ENCODE measurements at places on chromosomes 7 and 10.

DNA sequence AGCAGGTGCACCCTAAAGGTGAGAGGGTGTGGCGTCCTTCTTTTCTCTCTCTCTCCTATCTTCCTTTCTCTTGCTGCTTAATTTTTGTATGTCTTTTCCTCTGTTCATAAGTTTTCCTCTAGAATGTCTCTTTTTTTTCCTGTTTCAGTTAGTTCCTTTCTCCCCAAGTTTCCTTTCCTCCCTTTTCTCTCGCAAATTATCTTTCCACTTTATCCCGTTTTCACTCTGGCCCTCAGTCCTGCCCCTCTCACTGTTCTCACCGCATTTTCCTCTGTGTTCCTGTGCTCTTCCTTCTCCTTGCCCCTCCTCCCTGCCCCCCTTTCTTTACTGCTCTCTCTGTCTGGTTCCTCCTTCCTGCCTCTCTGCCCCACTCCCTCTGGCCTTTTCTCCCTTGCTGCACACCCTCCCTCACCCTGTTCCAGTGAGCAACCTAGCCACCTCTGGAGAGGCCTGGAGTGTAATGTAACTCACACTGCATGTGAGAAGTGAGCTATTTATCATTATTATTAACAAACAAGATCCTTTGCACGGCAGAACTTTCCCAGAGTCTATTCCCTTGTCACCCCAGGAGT, 158.5 kb downstream of the C10orf105 start:
- no peak for DNase-seq

GRCh38 chr7:137850972-137851945, 4.5 kb upstream of the DGKI start:
- no peak for DNase-seq

GRCh38 chr7:104267701-104268368, 60.0 kb upstream of the ORC5 start:
- no peak for DNase-seq

DNA sequence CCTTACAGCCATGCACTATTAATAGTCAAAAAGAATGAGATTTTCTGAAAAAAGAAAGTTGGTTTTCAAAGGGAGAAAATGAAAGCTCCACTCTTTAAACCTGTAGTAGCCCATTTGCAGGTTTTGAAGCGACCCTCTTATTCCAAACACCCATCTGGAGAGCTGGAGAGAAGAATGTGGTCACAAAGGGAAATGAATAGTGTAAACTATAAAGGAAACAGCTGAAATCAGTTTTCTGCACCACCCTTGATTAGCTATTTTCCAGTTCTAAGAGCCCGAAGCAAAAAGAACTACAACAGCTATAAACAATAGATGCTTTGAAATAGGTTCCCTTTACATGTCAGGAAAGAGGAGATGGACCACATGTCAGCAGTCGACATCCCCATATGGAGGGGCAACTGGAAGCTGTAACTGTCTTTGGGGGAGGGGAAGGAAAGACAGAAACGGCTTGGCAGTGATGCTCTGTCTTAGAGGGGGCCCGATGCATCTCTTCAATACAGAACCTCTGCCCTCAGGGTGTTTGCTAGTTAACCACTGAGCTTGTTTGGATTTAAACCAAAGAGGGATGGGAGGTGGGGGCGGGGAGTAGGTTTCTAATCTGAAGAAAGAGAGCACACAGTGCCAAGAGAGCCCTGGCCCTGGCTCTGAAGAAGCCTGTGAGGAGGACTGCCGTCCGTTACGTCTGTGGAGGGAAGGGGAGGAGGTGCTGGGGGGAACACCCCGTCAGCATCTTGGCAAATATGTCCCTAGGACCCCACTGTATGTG, 55.3 kb downstream of the CPVL start:
- DNase-seq, result no peak

- DNase-seq, result no peak
Observed at GRCh38 chr10:59108296-59108870, 68.1 kb upstream of the PHYHIPL start.

DNA sequence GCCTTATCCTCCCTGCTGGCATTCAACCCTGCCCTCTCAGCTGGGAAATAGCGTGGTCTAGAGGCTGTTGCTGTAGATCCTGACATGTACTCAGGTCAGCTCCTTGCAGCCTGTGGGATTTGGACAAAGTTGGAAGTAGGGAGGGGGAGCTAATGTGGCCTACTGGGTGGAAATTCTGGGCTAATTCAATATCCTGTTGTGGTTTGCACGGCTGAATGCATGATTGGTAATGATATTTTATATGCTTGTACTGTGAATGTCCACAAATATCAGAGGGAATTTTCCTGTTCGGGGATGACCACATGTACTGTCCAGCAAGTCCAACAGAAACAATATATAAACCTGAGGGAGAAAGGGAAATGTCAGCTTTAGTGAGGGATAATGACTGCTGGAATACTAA, 22.1 kb upstream of the NPVF start:
- DNase-seq, result no peak

DNA sequence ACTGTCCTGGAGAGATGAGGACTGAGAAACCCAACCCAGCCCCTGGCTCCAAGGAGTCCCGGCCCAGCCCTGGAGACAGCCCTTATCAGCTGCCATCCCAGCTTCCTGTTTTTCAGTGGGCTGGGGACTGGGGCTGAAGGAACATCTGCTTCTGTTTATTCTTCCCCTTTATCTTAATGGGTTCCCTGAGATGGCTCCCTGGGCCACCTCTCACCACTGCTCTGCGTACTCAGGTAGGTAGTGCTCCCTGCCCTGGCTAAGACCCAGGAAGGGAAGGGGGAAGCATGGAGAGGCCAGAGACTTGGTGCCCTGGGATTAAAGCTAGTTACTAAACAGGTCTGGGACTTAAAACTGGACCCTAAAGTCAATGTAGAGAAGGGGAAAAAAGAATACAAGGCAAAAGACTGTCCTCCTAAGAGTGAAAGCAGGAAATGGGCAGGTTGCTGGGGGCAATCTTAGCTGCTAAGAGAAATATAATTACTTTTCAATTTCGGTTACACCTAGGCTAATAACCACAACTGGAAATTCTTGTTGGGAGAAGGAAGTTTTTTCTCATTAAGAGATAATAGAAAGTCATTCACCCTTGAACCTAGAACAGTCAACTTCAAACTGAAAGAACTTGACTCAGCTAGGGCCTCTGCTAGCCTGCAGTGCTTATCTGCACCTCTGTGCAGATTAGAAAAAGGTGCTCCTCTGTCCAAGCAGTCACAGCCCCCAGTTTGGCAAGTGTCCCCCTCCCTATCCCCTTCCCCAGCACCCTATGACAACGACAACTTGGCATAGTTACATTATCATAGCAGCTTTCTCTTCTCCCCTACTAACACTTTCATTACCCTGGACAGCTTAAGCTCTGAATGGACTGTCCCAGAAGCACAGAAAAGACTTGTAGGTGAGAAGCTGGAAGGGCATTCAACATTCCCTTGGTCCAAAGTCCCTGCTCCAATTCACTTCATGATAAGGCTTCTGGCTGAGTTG, 65.6 kb upstream of the KDM7A start:
- DNase-seq, result no peak

GRCh38 chr10:133162910-133163856, 3.2 kb downstream of the KNDC1 start:
- no peak for DNase-seq

GRCh38 chr7:40135317-40135610, 459 bp downstream of the SUGCT start:
- DNase-seq, result no peak

- DNase-seq, result no peak
Observed at GRCh38 chr10:17497446-17498030, 43.1 kb upstream of the ST8SIA6 start.

DNA sequence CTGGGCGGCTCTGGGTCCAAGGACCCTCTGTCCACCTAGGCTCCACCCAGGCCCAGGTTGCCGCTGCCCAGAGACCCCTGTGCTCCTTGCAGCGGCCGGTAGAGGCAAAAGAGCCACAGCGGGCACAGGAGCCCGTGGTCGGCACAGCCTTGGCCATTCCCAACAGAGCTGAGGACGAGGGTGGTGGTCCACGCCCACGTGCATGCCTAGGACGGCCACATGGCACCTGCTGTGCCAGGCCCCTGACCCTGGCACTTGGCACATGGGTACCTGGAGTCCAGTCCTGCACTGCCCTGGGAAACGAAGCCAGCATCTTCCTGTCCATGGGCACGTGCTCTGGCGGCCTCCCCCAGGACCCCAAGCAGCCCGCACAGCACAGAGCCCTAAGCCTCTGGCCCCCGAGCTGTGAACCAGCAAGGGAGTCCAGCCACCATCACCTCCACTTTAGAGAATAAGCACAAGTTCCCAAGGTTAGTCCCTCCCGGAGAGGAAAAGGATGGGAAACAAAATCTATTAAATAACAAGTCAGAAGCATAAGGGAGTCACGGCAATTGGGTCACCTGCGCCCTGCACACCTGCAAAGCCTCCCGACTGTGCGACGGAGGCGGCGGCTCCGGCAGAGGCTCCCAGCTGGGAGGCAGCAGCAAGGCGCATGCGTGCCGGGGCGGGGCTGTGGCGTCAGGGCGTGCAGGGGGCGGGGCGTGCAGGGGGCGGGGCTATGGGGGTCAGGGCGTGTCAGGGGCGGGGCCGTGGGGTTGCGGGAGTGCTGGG, 59.1 kb downstream of the STK32C start:
- DNase-seq, result no peak

GRCh38 chr7:8185926-8186683, 75.9 kb downstream of the ICA1 start:
- no peak for DNase-seq

DNA sequence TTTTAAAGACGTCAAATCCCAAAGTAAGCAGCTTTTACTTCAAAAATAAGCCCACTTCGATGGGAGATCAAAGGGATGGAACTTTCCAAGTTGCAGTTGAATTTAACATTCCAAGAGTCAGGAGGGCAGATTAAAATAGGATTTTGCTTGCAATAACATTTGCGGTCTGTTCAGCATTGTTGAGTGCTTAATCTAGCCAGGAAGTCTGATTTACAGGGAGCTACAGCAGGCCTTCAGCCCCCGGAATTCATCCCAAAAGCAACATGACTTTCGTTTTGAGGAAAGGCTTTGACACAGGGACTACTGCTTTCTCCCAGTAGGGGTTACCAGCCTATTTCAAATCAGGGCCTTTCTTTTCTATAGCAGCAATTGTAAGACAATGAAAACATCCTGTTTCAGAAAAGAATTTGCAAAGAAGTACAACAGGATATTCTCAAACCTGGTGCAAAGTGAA, 279.6 kb upstream of the PITRM1 start:
- peak; percentile 85 for DNase-seq

DNA sequence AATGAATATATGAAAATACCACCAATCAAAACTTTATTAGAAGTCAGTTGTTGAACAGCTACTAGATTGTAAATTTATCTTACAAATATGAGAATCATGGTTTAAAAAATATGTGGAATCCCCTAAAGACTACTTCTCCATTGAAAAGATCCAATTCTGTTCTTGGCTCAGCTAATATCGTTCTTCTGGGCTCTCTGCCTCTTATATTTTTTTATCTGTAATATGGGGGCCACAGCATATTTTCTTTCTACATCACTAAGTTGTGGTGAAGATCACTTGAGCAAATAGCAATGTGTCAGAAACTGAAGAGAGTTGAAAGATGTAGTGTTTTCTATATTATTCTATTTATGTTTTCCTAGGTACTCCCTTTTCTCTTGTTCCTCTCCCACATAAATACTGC, 198.1 kb downstream of the FZD1 start:
- no peak for DNase-seq

DNA sequence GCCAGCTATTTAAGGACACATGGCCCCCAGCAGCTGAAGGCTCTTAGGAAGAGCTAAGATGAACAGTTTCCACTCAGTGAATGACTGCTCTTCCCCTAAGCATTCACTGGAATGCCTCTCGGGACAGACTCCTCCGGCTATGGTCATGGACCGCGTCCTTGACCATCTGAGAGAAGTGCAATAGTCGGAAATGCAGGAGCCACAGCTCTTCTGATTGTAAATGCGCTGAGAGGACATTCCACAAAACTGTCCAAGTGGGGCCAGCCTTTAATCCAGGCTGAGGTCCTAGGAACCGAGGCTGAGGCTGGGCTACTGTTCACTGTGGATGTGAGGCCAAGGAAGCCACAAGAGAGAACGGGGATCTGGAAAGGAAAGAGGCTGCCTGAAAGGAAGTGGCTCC, 162.0 kb upstream of the TMEM72 start:
- no peak for DNase-seq

DNA sequence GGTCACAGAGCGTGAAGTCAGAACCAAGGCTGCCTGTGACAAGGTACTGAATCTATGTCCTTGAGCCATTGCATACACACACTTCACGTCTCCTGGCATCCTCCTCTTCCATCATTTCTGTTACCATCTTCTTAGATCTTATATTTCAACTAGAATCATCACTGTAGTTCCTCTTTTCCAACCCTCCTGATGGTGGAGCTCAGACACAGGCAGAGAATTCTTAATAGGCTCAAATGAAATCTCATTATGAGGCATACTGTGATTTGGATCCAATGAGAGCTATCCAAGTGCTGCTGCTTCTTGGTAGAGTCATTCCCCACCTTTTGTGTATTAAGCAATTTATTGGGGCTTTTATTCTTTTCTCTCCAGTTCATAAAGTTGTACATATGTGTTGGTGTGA, 113.2 kb downstream of the CALCR start:
- no peak for DNase-seq

DNA sequence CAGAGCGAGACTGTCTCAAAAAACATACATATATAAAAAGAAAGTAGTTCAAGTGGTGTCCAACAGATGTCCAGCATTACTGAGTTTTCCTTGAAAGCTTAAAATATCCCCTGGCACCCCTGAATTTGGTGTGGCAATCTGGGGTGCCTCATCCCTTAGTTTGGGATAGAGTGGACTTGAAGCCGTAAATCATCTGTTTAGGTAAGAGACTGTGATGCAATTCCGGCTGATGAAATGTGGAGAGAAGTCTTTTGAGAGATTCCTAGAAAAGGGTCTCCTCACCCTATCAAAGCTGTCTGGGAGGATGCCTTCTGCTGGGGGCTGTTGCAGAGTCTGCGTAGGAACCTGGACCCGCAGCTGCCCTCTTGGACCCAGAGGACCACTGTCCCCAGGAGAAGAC, 408.0 kb downstream of the RPS24 start:
- DNase-seq, result no peak

- DNase-seq, result peak; percentile 51
Observed at GRCh38 chr7:27933671-27934565, 194.0 kb downstream of the TAX1BP1 start.

DNA sequence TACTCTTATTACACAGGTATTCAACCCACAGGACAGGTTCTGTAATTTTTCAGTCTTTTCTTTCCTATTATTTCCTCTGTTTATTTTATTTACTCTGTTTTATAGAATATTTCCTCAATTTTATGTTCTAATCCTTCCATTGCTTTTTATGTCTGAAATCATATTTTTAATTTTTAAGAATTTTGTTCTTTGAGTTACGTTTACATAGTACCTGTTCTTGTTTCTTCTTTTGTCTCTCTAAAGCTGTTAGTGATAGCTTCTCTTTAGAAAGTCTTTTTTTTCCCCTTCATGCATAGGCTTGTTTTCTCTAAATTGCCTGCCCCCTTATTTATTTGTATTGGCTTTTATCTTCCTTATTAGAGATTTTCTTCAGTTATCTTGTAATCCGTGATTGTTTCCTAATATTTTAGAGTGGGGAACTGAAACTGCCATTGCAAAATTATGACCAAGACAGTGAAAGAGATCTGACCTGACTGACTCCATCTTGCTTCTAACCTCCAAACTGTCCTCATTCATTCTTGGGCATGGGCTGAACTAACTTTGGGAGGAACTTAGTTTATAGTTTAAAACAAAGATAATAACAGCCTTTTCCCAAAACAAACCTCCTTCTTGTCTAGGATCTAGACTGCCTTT, 187.6 kb downstream of the PFKFB3 start:
- DNase-seq, result no peak

Measured in AG09319 (cell line).